ENCODE measurements at places on chromosomes 1 and 21.

DNA sequence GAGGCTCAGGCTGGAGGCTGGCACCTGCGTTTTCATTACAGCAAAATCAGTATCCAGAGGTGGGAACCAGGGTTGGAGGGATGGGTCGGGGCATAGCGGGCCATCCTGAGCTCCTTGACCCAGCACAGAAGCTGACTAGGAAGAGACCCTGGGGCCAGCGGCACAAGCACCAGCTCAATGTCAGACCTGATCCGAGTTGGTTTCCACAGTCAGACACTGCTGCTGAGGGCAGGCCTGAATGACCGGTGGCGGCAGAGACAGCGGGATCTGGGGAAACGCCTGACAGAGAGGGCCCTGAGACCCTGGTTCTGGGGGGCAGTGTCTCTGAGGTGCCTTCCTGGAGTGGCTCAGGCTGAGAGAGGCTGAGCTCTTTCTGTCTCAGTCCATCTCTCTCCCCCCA is 162.0 kb upstream of the C1orf174 start:
- DNase-seq: no peak

DNA sequence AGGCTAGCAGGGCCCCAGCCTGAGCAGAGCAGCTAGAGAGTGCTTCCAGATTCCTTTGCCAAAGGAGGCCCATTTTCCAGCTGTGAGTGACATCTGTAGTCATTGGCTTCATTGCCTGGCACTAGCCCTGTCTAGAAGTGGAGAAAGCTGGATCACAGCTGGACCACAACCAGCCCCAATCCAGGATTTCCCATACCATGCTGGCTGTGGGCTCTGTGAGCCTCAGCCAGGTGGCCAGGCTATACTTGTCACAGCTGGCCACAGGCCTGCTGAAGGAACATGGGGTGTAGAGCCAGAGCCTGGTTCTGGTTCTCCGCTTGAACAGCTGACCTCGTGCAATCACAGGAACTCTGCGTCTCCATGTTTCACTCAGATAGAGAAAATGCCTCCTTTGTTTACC is 36.6 kb downstream of the RIMKLA start:
- no peak for DNase-seq

- no peak for DNase-seq
Observed at GRCh38 chr21:16678429-16679160, 834.2 kb upstream of the CXADR start.

GRCh38 chr1:23083714-23084480 is 64.6 kb downstream of the KDM1A start:
- DNase-seq: no peak

DNA sequence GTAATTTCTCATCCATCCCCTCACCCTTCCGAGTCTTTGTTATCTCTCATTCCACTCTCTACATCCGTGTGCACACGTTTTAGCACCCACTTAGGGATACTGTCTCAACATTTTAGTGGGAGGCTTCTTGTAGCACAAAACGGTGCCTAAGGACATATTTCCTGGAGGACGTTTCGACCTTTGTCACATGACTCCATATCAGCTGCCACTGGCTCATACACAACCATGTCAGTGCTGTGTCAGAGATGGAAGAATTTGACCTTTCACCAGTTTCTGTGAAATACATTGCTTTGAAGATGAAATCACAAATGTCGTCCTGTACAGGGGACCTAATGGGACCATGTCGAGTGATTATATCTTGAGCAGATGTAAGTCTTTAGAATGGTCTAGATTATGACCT is 15.6 kb downstream of the B3GALT5 start:
- no peak for DNase-seq

GRCh38 chr1:52542085-52542688 is 10.7 kb downstream of the TUT4 start:
- no peak for DNase-seq

- no peak for DNase-seq
Observed at GRCh38 chr1:44408632-44409602, 3.9 kb downstream of the RNF220 start.

- no peak for DNase-seq
Observed at GRCh38 chr21:36522219-36522808, 42.4 kb upstream of the CLDN14 start.

GRCh38 chr1:53509775-53510174 is 50.6 kb downstream of the DMRTB1 start:
- DNase-seq: no peak

GRCh38 chr1:26360807-26361604 is 7.1 kb upstream of the CRYBG2 start:
- DNase-seq: no peak

- no peak for DNase-seq
Observed at GRCh38 chr1:160466961-160467360, 56.1 kb downstream of the SLAMF6 start.

GRCh38 chr1:78549891-78550290 is 59.1 kb downstream of the PTGFR start:
- DNase-seq: no peak

DNA sequence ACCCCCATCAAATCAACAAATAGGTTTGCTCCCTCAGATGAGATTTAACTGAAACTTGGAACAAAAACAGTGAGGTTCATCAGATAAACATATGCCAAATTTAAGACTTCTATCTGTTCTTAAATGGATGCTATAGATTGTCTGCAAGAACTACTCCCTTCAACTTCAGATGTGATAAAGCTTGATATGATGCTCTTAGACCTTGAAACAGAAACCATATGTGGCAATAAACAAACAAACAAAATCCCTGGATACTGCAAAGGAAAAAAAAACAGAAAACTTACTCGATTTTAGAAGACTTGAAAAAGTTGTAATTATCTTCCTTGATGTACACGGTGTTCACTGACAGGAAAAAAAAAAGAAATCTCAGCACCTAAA is 286.1 kb upstream of the USP25 start:
- no peak for DNase-seq

DNA sequence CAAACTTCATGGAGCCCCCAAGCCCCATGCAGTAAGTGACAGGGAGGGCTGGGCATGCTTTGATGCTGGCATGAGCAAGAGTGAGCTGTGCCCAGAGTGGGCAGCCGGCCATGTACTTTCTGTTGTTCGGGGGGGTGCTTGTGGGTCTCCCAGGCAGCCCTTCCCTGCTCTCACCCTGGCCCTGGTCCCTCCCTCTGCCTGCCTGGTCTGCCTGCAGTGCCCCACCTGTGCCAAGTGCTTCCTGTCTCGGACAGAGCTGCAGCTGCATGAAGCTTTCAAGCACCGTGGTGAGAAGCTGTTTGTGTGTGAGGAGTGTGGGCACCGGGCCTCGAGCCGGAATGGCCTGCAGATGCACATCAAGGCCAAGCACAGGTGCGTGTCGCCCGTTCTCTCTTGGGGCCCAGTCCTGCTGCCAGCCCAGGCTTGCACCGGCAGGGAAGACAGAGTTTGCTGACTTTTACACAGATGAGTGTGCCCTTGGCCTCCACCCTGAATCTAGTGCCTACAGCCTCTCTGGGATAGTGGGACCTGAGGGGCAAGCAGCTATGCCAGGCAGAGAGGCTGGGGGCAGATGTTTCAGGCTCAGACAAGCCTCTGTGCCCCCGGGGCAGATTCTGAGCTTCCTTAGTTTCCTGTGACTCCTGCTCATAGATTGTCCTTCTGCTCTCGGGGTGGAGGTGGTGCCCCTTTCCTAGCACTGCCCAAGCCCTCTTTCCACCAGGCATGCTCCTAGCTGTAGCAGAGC is 7.6 kb downstream of the ZBTB48 start:
- DNase-seq: no peak

DNA sequence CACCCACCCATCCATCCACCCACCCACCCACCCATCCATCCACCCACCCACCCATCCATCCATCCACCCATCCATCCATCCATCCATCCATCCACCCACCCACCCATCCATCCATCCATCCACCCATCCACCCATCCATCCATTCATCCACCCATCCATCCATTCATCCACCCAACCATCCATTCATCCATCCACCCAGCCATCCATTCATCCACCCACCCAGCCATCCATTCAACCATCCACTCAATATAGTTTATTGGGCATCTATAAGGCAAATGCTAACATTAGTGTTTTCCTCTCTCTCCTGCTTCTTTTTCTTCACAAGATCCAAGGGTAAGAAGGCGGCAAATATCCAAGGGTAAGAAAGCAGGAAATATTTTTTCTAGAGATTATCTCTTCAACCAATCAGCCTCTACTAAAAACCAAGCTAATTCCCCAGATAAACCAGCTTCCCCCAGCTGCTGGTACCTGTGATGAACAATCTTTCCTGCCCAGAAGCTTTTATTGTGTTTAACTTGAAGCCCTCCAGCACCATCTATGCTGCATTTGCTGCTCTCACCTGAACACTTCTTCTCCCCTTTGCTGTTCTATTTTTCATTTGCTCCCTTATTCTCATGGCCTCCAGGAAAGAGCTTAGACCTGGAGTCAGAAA is 22.6 kb upstream of the ATP2B4 start:
- no peak for DNase-seq

- no peak for DNase-seq
Observed at GRCh38 chr1:24134376-24134775, 8.6 kb downstream of the IL22RA1 start.

DNA sequence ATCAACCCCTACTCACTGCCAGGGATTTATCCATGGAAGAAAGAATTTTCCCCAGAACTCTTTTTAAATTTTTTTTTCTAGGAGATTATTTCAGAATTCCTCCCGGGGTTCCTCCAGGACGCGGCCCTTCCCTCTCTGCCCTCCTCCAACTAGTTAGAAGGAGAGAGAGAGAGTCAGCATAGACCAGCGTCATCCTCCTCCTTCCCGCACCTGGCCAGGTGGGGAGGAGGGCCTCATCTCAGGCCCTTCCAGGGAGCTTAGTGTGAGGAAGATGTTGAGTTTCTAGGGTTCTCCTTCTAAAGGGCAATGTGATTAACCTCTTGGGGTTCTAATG is 63.6 kb downstream of the CDK18 start:
- no peak for DNase-seq

GRCh38 chr21:45074048-45074817 is at the start of gene ADARB1:
Gene ADARB1 (plus strand): TSS chr21:45074580. CDS start chr21:45171657, 97,077 bp downstream.
- peak; percentile 65 for DNase-seq

GRCh38 chr1:216045400-216045799 is 377.8 kb downstream of the USH2A start:
- no peak for DNase-seq

DNA sequence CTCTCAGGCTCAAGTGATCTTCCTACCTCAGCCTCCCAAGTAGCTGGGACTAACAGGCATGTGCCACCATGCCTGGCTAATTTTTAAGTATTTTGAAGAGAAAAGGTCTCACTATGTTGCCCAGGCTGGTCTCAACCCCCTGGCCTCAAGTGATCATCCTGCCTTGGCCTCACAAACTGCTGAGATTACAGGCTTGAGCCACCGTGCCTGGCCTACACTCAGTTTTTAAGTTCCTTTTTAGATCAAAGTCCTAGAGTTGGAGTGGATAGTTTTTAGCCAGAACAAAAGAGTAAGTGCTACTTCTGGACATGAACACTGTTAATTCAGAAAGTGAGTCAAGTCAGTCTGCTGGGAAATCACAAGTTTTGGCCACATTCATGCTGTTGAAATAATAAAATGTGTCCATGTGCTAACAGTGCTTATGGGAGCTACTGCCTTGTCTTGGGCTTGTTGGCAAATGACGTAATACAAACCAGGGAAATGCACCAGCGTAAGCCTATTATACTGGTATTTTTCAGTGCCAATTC is 84.2 kb downstream of the NDUFS5 start:
- DNase-seq: no peak

GRCh38 chr1:62924983-62925790 is 141.3 kb downstream of the ATG4C start:
- DNase-seq: no peak

DNA sequence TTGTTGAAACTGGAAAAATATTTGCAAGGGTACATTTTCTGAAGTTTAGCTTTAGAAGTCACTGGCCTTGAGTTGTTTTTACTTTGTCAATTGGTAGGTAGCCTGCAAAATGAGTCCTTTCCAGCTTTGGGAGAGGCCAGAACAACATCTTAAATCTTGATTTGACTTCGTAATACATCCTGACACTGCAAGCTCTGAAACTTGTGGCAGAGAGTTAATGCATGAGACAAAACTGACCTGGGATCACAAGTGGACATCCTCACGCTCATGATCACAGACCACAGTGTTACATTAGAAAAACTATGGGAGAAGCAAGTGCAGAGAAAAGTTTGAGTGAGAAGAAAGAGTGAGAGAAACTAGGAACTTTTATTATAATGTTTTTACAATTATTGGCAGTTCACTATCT is 550.9 kb downstream of the USP25 start:
- no peak for DNase-seq

DNA sequence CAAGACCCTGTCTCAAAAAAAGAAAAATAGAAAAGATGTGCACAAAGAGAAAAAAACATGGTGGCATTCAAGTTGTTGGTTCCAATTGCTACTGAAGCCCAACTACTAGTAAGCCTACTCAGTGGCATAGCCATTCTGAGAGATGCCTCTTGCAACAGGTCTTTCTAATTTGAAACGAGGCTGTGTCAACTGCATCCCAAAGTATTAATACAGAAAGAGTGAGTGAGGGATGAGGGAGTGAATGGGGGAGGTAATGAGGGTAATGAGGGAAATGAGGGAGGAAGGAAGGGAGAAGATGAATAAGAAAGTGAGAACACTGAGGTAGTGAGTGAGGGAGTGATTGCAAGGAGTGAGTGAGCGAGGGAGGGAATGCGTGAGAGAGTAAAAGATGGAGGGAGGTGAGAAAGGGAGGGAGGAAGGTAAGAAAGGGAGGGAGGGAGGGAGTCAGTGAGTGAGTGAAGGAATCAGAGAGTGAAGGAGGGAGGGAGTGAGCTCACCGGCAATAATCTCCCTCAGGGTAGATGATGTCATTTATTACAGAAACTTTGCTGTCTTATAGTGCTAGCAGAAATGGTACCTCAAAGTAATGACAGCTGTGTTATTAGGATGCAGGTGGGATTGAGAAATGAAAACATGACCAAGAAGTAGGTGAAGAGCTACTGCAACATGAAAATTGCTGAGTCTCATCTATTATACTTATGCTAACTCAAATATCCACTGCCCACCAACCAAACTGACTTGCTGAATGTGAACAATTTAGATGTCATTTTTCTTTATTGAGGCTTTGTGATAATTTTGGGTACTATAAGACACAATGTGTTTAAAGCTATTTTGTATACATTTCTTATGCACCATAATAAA is 75.6 kb upstream of the ADAM30 start:
- DNase-seq: no peak

DNA sequence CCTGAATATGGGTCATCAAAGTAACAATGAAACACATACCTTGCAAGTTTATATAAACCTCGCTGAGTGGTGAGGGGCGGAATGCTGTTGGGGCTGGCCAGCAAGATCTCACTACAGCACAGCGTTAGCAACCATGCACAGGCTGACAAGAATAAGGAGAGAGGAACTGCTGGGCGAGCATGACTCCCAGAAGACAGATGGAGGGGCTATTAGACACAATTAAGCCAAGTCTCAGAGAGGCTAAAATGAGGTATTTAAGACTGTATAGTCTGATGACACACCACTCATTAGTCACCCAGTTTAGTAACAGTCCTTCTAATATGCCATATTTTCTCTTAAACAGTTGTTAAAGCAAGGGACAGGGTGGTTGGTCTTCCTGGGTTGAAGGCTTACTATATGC is 340.2 kb upstream of the NR5A2 start:
- DNase-seq: no peak

DNA sequence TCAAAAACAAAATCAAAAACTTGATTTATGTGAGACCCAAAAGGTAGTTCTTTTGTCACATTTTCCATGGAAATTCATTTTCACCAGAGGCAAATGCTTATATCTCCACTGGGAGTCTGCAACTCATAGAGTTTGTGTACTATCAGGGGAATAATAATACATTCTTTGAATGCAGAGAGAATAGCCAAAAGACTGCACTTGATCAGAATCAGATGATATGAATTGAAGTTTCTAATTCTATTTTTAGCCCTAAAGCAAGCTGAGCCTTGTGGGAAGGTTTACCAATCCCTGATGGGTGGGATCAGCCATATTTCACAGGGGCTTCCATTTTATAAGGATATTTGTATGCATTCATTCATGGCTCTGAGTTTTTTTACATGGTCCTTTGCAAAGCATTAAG is 49.6 kb downstream of the TSEN15 start:
- no peak for DNase-seq

Data from T-helper 17 cell (primary cell).